Aorta (tissue), 5 donors: ENCODE measurements at places on chromosomes 11 and 22. TPM values are rescaled to one million over a fixed set of nuclear protein-coding genes. Genes with fewer than 3 reads are reported as not detected.
A peak's percentile ranks its signal among the peaks of the same experiment; 100 is the strongest.

- DNase-seq, result no peak
Observed at GRCh38 chr22:42279425-42280020, 9.1 kb upstream of the TCF20 start.

DNA sequence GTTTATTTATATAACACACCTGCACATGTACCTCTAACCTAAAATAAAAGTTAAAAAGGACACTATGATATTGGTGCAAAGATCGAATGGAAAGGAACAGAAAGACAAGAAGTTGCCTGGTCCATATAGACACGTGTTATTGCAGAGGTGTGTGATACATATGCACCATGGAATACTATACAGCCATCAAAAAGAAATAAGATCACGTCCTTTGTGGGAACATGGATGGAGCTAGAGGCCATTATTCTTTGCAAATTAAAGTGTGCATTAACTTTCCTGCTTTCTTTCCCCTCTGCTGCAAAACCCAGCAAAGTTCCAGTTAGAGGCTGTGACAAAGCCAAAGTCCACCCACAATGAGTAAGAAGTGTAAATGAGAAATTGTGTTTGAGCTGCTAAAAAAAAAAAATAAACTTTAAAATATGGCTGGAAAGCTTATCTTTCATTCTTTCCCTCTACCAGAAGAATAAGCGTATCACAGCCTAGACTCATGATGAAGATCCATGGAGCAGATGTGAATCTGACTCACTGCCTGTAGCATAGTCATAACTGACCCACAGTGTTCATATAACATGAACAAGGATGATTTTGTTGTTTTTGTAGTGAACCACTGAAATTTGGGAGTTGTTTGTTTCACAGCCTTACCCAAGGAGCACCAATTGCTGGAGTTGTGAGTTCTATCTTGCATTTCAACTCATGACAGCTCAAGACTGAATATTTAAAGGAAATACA is 9.6 kb downstream of the OR52K1 start:
- no peak for DNase-seq

DNA sequence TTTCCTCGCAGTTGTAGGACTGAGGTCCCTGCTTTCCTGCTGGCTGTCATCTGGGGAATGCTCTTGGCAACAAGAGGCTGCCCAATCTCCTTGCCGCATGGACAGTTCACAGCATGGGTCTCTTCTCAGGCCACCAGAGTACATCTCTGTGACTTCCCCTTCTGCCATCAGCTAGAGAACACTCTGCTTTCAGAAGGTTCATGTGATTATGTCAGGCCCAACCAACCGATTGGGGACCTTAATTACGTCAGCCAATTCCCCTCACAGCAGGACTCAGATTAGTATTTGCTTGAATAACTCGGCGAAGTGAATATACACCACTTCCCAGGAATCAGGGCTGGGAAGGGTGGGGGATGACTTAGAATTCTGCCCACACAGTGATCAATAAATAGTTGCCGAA is 61.9 kb upstream of the CSNK2A3 start:
- no peak for DNase-seq

DNA sequence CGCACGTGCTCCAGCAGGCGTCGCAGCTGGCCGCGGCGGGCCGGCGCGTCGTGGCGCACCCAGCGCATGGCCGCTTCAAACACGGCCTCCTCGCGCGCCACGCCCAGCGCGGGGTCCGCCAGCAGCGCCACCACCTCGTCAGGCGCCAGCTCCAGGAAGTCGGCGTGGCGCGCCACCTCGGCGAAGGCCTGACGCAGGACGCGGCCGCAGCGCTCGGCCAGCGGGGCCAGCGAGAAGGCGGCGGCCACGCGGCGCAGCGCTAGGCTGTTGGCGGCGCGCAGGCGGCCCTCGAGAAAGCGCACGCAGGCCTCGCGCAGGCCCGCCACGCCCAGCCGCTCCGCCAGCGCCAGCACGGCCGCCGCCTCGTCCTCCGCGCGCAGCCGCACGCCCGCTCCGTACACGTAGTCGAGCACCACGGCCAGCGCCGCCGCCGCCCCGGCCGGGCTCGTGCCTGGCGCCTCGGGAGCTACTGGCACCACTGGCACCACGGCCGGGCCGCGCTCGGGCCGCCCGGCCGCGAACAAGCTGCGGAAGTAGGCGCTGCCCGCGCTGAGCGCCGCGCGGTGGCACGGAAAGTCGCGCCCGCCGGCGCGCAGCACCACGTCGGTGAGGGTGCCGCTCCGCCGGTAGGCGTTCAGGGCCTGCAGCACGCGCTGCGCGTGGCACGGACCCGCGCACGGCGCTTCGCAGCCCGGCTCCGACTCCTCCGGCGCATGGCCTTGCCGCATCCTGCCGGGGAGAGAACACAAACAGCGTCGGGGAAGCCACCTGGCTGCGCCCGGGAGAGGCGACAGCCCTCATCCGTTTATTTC is 2.9 kb downstream of the KLHL35 start:
- peak; percentile 86 for DNase-seq

- DNase-seq, result no peak
Observed at GRCh38 chr11:15754221-15754620, 602.1 kb downstream of the SOX6 start.

DNA sequence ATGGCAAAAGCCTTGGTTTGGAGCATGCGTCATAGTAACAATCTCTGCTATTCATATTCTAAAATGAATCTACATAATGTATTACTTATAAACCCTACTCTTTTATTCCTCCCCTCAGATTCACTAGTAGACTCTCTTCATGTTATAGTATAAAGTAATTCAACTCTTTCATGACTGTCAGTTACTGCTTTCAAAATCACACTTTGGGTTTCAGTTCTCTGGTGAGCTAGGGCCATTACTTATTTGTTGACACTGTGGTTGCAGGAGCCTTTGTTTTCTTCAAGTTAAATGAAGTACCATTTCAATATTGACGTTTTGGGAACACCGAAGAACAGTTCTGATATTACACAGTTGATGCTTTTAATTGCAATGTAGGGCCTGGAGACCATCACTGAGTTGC is 378.4 kb downstream of the DDX10 start:
- DNase-seq, result no peak

DNA sequence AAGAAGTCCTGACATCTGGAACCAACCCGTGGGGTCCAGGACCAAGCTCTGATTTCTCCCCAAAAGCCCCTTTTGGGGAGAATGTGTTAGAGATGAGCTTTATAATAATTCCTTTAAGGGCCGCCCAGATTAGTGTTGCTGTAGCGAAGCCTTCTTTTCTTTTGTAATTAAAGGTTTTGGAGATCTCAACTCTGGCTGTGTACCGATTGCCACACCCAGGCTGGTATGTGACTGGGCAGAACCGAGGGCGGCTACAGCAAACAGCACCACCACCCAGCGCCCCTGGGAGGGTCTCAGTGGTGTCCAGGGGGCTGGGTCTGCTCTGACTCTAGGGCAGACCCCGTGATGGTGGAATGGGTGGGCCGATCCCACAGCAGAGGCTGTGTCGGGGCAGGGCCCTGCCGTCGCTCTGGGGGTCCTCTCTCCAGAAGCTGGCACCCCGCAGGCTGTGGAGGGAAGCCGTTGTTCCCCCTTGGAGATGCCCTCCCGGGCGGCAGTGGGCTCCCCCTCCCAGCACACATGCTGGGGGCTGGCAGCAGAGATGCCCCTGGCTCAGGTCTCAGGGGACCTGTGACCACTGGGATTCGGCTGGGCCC is 31.0 kb downstream of the TPCN2 start:
- no peak for DNase-seq

GRCh38 chr11:117470576-117470975 is 142.9 kb downstream of the CEP164 start:
- DNase-seq, result no peak

- DNase-seq, result no peak
Observed at GRCh38 chr11:31437742-31438435, 68.2 kb downstream of the DNAJC24 start.

DNA sequence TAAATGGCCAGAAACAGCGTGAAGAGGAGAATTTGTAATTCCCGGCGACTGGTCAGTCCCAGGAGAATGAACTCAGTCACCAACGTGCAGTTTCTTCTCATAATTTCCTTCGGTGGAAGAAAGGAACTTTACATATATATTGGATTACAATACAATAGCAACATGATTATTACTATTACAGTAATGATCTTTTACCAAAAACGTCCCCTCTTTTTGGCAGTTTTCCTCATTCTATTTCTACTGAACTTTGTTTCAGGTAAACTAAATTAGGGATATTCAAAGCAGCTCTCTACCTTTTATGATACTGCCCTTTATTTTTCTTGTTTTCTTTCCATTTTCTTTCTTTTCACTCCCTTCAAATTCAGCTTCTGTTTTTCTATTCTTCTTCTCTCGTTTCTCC is at the start of gene OR5M8:
TSS of gene OR5M8 (minus strand) at position 101 of the 400 bp plus-strand sequence. CDS start at position 101, 0 bp downstream.
- no peak for DNase-seq

GRCh38 chr22:21622011-21622918 is 7.6 kb downstream of the YDJC start:
- DNase-seq, result peak; percentile 69

- peak; percentile 28 for DNase-seq
Observed at GRCh38 chr11:69427906-69428880, 53.3 kb upstream of the LINC01488 start.

GRCh38 chr11:132643239-132643638 is 889.1 kb downstream of the OPCML start:
- DNase-seq, result no peak

DNA sequence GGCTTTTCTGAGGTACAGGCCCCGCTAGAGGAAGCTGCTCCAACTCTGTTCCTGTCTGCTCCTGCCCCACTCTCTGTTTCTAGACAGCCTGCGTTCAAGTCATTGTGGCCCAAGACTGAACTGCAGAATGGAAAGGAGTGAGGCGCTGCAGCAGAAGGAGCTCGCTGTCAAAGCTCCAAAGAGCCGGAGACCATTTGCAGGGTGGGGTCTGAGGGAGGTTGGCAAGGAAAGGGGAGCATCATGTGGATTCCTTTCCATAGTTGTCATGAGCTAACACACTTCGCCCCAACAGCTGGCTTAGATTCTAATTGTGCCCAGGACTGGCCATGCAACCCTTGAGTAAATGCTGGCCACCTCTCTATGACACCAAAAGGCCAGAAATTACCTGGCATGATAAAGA is 18.8 kb downstream of the APOL4 start:
- DNase-seq, result no peak

GRCh38 chr11:117441146-117441975 is 113.7 kb downstream of the CEP164 start:
- no peak for DNase-seq

- DNase-seq, result no peak
Observed at GRCh38 chr11:57181678-57182305, at the start of gene LRRC55. Gene LRRC55 (plus strand): TSS chr11:57181953. CDS start chr11:57182023, 70 bp downstream.

DNA sequence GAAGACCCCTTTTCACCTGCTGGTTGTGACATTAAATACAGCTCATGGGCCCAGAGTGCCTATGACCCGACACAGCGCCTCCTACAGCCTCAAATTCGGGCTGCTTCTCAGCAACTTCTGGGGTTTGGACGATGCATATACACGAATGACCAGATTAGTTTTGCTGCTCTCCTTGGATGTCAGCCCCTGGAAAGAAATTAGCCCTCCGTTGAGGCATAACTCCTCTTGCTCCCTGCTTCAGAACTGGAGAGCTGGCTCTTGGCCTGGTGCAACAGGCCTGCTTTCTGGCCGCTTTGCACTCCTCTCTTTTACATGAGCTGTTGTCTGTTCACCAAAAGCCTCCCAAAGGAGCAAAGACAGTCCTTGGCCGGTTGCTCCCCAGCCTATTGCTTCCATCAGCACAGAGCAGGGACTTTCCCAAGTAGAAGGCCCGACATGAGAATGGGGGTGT is 3.3 kb downstream of the TECTA start:
- DNase-seq, result no peak

GRCh38 chr22:32307617-32308016 is 50.0 kb upstream of the RFPL3 start:
- DNase-seq, result no peak

GRCh38 chr22:35905894-35906293 is 122.7 kb downstream of the RBFOX2 start:
- no peak for DNase-seq

- DNase-seq, result no peak
Observed at GRCh38 chr22:45200860-45201511, 37.3 kb downstream of the NUP50 start.

- no peak for DNase-seq
Observed at GRCh38 chr11:65625628-65626342, 10.2 kb downstream of the PCNX3 start.

DNA sequence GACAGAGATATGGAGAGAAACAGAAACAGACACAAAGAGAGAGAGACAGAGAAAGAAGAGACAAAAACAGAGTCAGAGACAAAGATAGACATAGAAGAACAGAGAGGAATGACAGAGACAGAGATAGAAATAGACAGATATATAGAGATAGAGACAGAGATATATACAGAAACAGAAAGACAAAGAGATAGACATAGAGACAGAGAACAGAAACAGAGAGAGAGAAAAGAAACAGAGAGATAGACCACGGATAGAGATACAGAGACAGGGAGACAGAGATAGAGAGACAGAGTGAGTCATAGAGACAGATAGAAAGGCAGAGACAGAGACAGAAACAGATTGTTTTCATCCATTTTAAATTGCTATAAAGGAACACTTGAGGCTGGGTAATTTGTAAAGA is 12.3 kb upstream of the MPEG1 start:
- no peak for DNase-seq

GRCh38 chr11:34805937-34806336 is 110.2 kb downstream of the APIP start:
- DNase-seq, result no peak

DNA sequence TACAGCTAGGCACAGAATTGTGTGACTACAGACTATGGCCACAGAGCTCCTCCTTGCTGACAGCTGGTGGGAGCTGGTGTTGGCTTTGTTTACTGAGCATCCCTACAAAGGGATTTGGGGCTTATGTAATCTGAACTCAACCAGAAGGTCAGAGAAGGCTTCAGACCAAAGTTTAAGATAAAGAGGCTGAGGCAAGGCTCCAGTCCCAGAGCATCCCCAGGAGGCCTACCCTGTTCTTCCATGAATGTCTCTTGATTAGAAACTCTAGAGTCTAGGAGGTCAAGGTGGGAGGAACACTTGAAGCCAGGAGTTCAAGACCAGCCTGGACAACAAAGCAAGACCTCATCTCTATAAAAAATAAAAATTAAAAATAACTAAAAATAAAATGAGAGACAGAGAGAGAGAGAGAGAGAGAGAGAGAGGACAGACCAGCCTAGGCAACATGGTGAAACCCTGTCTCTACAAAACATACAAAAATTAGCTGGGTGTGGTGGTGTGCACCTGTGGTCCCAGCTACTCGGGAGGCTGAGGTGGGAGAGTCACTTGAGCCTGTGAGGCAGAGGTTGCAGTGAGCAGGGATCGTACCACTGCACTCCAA is 125.5 kb upstream of the SERPIND1 start:
- no peak for DNase-seq

- DNase-seq, result no peak
Observed at GRCh38 chr11:80188076-80188627, 747.3 kb upstream of the TENM4 start.

Gene TRIM29
- 0.38 TPM for polyA plus RNA-seq

Gene KREMEN1
- 3.6 TPM for polyA plus RNA-seq

Gene SGSM1
- 5.9 TPM for polyA plus RNA-seq

Gene FADD
- polyA plus RNA-seq, result 10.7 TPM

Gene THRSP
- polyA plus RNA-seq, result not detected

Gene APOA4
- 0.64 TPM for polyA plus RNA-seq

Gene LDHAL6A
- not detected for polyA plus RNA-seq

Gene MMP7
- polyA plus RNA-seq, result not detected

Gene CBLIF
- 0.05 TPM for polyA plus RNA-seq

Gene PIH1D2
- polyA plus RNA-seq, result 1.0 TPM

Gene CWF19L2
- 12.8 TPM for polyA plus RNA-seq

Gene TNRC6B
- polyA plus RNA-seq, result 2.0 TPM
